ENCODE measurements at places on chromosomes 2 and 18.

DNA sequence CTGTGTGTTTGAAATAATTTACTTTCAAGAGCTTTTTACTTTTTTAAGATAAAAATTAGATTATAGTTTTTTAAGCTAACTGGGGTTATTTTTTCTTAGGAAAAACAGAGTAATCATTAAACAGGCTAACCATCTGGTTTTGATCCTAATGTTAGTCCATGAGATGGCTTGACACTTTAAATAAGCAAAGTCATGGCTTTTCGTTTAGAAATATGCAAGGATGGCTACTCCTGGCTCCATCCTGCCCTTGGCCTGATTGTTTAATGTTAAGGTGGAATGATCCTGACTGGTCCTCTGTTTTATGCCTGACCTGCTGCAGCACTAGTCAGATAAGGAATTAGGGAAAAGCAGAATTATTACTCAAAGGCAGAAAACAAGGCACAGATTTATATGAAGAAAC, 39.7 kb upstream of the PNPT1 start:
- DNase-seq: no peak

- no peak for DNase-seq
Measured at GRCh38 chr2:71930049-71930681, 217.5 kb downstream of the CYP26B1 start.

- no peak for DNase-seq
Measured at GRCh38 chr2:54106631-54107454, 8.6 kb upstream of the ACYP2 start.

- no peak for DNase-seq
Measured at GRCh38 chr2:36445185-36445866, 89.7 kb downstream of the CRIM1 start.

DNA sequence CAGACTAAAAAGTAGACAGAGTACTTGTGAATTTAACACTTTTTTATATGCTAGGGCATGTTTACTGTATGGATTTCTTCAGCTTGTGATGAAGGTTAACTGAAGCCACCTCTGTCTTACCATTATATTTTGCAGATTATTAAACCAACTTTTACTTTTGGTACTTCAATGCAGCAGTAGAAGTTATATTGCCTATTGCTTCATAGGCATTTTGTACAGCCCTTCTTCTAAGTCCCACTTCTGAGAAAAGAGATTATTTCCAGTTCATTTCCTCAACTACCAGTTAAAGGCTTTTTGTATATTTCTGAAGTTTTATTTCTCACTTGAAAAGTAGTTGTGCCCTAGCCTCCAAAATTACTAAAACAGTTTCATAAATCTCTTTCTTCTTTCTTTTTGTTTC, 256.4 kb upstream of the FBXO11 start:
- no peak for DNase-seq
